Parietal lobe (tissue), 2 donors: ENCODE measurements at places on chromosomes 1 and 21. TPM values are rescaled to one million over a fixed set of nuclear protein-coding genes. Genes with fewer than 3 reads are reported as not detected.

Gene TSPAN2
- total RNA-seq = 28.2 TPM

Gene TP53BP2
- 67.3 TPM for total RNA-seq

Gene RNU1-1
- under 0.01 TPM for total RNA-seq

Gene CHODL
- 2.8 TPM for total RNA-seq

Gene SMIM11
- 27.2 TPM for total RNA-seq

Gene OR10J1
- total RNA-seq = not detected

Gene MASP2
- not detected for total RNA-seq

Gene A3GALT2
- total RNA-seq = not detected

Gene KTI12
- total RNA-seq = 9.1 TPM

Gene SHE
- 1.3 TPM for total RNA-seq

Gene ICOSLG
- 0.31 TPM for total RNA-seq

Gene KCNJ9
- total RNA-seq = 14.7 TPM

Gene TEX38
- not detected for total RNA-seq

Gene CHI3L1
- 0.63 TPM for total RNA-seq

Gene FCRL4
- not detected for total RNA-seq

Gene ITLN2
- total RNA-seq = not detected

Gene ESRRG
- total RNA-seq = 8.1 TPM

Gene HSD3B1
- total RNA-seq = not detected

Gene DAB1
- total RNA-seq = 93.9 TPM

Gene NHLH1
- 2.2 TPM for total RNA-seq

Gene SLC16A1
- total RNA-seq = 58.5 TPM

Gene LRRC38
- total RNA-seq = not detected

Gene DDX20
- total RNA-seq = 23.8 TPM

Gene STYXL2
- total RNA-seq = under 0.01 TPM

Gene OR2T11
- not detected for total RNA-seq

Gene SPRR2F
- total RNA-seq = not detected

Gene S100A8
- total RNA-seq = 1.6 TPM

Gene SMYD3
- 45.4 TPM for total RNA-seq

Gene SMCP
- not detected for total RNA-seq

Gene CATSPERE
- 0.94 TPM for total RNA-seq

Gene CHRM3
- total RNA-seq = 71.1 TPM

Gene OR2T2
- total RNA-seq = not detected

Gene GMEB1
- 15.0 TPM for total RNA-seq

Gene AIRE
- not detected for total RNA-seq

Gene DYRK3
- total RNA-seq = 13.5 TPM

Gene S100A14
- total RNA-seq = not detected

Gene PTPRU
- total RNA-seq = 39.4 TPM

Gene FALEC
- total RNA-seq = 1.9 TPM

Gene DDR2
- total RNA-seq = 8.5 TPM

Gene APOBEC4
- not detected for total RNA-seq

Gene SYTL1
- total RNA-seq = not detected

Gene HRNR
- not detected for total RNA-seq

Gene C4BPB
- not detected for total RNA-seq

Gene TAS1R3
- 1.6 TPM for total RNA-seq

Gene PLXNA2
- total RNA-seq = 145 TPM
